Memory B cell (primary cell): ENCODE measurements at places on chromosomes 2 and 18.

GRCh38 chr2:196594158-196594557 lies 45.4 kb upstream of the CCDC150 start:
- no peak for DNase-seq

- DNase-seq = no peak
Measured at GRCh38 chr18:60377778-60378469, 5.3 kb upstream of the MC4R start.

DNA sequence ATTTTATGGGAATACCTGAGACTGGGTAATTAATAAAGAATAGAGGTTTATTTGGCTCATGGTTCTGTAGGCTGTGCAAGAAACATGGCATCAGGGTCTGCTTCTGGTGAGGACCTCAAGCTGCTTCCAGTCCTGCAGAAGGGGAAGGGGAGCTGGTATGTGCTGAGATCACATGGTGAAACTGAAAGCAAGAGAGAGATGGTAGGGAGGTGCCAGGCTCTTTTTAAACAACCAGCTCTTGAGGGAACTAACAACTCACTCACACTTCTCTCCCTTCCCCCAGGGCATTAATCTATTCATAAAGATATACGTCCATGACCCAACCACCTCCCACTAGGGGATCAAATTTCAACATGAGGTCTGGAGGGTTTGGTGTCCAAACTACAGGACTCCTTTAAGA lies 40.1 kb downstream of the AGPS start:
- DNase-seq = no peak

DNA sequence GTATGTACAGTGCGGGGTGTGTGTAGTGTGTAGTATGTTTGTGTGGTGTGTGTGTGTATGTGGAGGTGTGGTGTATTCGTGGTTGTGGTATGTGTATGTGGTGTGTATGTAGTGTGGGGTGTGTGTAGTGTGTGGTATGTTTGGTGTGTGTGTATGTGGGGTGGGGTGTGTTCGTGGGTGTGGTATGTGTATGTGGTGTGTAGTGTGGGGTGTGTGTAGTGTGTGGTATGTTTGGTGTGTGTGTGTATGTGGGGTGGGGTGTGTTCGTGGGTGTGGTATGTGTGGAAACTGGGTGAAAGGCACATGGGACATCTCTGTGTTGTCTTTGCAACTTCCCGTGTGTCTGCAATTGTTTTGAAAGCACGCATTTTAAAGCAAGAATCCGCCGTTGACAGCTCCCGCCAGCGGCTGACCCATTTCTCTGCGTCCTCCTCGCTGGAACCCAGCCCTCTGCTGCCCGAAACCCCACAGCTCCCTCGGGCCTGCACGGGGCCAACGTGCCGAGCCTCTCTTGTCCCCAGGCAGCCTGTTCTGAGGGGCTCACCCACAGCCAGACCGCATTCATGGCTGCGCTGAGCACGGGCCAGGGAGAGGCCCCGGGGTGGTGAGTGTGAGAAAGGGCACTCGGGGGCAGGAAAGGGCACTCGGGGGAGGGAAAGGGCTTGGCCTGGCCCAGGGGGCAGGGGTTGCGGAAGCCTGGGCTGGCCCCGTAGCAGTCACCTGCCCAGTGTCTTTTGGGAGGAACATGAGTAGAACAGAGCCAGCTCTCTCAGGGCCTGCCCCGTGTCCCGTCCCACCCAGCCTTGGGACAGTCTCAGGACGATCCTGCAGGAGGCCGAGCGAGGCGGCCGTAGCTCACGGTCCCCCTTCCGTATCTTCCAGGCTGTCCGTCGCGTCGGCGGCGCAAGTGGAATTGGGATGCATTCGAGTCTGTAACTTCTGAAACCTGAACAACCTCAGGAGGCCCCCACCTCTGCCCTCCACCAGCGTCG lies 61.4 kb downstream of the TWIST2 start:
- no peak for DNase-seq

- DNase-seq = no peak
Measured at GRCh38 chr2:128633501-128633900, 314.8 kb upstream of the HS6ST1 start.

GRCh38 chr2:208541461-208541988 lies 134.9 kb downstream of the PTH2R start:
- DNase-seq = no peak

- no peak for DNase-seq
Measured at GRCh38 chr2:28345619-28346018, 47.0 kb upstream of the FOSL2 start.

DNA sequence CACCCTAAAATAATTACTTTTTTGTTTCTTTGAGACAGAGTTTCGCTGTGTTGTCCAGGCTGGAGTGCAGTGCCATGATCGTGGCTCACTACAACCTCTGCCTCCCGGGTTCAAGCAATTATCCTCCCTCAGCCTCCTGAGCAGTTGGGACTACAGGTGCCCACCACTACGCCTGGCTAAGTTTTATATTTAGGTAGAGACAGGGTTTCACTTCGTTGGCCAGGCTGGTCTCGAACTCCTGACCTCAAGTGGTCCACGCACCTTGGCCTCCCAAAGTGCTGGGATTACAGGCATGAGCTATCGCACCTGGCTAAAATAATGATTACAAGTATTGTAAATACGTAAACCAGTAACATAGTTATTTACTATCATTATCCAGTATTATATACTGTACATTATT lies 257.4 kb upstream of the SP5 start:
- no peak for DNase-seq

GRCh38 chr2:38301969-38302702 lies 74.9 kb downstream of the ATL2 start:
- no peak for DNase-seq

DNA sequence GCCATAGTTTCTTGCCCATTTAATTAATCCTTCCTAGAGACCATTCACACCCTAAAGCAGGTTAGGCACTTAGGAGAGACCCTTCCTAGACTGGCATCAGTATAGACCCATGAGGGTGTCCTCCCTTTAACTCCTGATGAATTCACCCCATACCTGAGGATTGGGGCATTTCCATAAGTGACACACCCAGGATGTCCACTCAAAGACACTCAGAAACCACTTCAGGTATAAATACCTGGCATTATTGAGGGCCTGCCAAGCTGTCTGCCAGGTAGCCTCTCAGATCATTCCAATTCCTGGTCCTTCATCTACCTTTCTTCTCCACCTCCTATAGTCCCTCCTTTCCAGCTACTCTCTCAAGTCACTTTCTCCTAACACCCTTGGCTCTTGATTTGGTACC lies 57.5 kb upstream of the SLC14A2 start:
- no peak for DNase-seq

DNA sequence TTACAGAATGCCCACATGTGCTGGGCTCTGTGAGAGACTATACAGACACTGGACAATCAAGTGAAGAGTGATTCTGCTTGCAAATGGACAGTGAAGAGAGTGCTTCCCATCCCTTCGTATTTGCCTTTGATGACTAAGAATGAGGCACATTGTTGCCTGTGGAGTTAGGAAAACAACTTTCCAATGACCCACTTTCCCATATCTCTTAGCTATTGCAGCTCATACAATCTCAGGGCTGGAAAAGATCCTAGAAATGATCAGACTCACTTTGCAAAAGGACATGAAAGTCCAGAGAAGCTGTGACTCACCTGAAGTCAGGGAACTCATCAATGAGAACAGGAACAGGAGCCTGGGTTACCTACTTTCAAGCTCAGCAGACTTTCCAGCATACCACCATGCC lies 440.5 kb upstream of the TCF4 start:
- DNase-seq = no peak

DNA sequence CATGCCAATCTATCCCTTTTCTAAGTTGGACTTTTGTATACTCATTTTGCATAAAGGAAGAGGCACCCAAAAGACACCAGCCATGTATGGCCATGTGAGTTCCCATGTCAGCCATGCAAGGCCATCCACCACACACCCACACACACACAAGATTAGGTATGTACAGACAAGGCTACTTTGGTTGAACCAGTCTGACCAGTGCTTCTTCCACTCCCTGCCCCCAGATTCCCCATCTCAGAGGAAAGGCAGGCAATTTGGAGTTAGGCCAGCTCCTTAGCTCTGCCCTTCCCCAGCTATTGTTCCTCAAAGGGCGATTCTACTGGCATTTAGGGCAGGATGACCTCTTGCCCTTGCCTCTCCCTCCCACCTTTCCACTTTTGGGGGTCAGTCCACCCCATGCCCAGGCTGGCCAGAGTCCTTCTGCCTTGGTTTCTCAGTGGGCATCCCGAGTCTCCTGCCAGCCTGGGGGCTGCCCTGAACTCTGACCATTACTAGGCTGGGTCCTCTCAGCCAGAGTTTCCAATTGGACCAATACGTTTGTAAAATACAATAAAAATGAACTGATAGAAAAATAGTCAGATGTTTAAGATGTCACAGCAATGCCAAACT lies 101.1 kb downstream of the ZBTB7C start:
- no peak for DNase-seq

DNA sequence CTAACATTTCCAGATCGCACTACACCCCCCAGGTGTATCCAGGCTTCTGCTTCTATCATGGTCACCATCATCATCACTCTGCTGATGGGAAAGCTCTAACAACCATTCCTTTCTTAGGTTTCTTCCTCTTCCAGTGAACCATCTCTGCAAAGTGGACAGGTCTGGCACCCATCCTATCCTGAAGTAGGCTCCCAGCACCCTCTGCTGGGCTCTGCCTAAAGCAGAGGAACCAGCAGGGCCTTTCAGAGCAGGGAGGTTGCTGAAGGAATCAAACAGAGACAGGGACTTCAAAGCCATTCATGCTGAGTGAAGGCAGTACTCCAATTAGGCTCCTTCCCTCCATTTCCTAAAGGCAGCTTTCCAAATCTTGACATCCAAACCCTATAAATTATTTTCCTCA lies 27.2 kb upstream of the SATB2 start:
- no peak for DNase-seq

GRCh38 chr18:9404565-9405060 lies 70.0 kb downstream of the TWSG1 start:
- peak; percentile 21 for DNase-seq

- no peak for DNase-seq
Measured at GRCh38 chr2:19362755-19363473, 4.5 kb upstream of the OSR1 start.

DNA sequence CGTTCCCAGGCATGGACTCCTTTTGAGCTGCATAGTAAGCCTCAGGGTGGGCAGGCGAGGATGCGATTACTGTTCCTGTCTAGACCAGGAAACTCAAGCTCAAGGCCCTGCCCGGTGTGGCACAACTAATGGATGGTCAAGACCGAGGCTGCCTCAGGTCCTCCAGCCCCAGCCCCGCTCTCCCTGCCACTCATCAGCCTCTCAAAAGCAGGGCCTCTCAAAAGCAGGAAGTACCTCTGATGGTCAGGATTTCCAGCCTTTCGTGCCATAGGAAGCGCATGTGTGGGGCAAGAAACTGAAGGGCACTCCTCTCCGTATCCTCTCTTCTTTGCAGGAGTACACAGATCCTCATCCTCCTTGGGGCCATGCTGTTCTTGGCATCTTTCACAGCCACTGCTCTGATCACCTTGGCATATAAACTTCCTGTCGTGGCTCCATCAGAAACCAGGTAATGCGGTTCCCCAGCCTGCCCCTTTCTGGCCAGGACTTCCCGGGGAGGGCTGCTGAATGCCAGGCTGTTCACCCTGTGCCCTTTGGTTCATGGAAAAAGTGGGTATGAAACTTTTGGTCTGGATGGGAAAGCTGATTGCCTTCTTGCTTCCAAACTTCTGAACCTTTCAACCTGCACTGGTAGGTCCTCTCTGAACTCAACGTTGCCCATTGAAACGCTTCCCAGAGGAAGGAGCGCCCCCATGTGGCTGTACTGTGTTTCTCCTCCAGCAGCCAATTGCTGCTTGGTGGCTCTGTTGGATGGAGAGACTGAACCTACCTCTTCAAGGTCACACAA lies 82.8 kb upstream of the SEC11C start:
- peak; percentile 82 for DNase-seq

- DNase-seq = no peak
Measured at GRCh38 chr2:205411558-205411957, 270.7 kb upstream of the NRP2 start.

DNA sequence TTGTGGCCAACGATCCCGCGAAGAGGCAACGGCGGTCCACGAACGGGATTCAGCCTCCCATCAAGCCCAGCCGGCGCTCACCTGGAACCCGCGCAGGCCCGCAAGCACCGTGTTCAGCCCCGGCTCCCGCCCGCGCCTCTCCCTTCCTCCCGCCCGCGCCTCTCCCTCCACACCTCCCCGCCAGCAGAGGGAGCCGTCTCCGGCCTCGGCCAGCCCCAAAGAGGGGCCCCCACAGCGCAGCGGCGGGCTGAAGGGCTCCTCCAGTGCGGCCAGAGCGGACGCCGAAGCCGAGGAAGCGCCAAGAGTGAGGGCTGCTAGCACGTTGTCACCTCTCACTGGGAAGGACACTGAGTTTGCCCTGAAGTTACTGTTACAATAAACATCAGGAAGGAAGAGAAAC lies 55.3 kb upstream of the LAPTM4A start:
- no peak for DNase-seq

DNA sequence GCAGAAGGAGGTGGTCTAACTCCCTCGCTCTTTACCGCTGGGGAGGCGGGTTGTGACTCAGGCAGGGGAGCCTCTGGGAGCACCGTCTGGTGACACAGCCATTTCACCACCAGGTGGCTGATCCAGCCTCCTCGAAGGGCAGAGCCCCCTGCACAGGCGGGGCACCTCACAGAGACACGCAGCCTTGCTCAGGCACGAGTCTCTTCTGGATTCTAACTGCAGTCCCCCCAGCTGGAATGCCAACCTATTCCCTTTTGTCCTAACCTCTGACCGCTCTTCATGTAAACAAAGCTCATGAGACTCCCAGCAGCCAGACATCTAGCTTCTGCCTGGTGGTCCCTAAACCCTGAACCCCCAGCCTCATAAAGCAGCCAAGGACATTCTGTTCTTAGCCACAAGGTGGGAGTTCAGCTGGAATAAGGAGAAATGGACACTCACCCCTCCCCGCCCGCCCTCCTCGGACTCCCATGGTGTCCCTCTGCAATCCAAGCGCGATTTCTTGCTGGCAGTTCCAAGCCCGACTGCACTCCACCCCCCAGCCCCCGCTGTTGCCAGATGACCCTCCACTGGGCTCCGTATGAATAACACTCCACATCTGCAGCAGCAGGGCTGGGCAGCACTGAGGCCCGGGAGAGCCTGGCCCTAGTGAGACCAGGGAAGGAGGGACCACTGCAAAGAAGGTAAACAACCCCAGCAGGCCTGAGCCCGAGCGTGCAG lies 84.3 kb downstream of the TNS1 start:
- DNase-seq = no peak

GRCh38 chr2:165889158-165889557 lies 64.4 kb downstream of the TTC21B start:
- DNase-seq = no peak

DNA sequence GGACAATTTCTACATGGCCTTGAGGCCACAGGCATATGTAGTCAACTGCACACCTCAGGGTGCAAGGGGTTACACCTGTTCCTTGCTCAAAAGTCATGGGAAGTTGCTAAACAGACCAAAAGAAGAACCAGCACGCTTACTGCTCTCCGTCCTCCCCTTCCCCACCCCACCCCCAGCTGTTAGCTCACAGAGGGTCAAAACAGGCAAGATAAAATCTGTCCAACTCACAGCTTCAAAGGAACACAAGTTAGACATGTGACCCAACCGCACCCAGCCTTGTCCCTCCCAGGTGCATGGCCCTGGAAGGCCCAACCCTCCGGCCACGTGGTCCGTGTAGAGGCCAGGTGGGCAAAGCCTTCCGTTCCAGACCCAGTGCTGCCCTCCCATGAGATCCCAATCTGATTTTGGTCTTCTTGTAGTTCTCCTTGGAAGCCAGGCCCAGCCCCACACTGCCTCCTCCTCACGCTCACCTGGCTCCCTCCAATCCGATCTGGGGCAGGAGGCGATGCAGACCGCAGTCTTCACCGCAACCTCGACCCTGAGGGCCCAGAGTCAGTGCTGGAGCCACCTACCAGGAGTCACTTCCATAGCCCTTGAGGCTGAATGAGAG lies 14.5 kb upstream of the ASPRV1 start:
- no peak for DNase-seq

GRCh38 chr2:42877511-42877910 lies 85.1 kb upstream of the HAAO start:
- no peak for DNase-seq
